ENCODE measurements at places on chromosomes 5 and 9.

GRCh38 chr9:112031400-112031799 is 134.8 kb downstream of the UGCG start:
- DNase-seq: no peak

DNA sequence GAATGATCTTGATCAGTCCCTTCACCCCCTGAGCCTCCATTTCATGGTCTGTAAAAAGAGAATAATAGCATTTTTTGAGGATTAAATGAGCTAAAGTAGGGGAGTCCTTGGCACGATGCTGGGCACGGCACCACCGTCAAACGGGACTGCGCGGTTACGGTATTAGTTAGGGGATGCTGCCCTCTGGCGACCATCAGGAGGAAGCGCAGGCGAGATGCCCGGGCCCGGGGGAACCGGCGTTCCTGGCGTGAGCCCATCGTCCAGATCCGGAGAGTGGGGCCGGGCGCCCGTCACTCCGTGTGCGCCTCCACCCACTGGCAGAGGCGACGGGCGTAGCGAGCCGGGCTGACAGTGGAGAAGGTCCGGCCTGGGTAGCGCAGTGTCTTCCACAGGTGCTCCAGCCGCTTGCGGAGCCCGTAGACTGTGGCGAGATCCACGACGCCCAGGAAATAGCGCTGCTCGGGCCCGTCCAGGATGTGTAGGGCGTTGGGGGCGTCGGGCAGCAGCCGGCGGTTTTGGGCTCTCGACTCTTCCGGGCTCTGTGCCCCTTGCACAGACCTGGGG is 4.8 kb upstream of the ST6GALNAC4 start:
- peak; percentile 52 for DNase-seq

GRCh38 chr9:132985489-132985888 is 7.0 kb downstream of the GFI1B start:
- no peak for DNase-seq

DNA sequence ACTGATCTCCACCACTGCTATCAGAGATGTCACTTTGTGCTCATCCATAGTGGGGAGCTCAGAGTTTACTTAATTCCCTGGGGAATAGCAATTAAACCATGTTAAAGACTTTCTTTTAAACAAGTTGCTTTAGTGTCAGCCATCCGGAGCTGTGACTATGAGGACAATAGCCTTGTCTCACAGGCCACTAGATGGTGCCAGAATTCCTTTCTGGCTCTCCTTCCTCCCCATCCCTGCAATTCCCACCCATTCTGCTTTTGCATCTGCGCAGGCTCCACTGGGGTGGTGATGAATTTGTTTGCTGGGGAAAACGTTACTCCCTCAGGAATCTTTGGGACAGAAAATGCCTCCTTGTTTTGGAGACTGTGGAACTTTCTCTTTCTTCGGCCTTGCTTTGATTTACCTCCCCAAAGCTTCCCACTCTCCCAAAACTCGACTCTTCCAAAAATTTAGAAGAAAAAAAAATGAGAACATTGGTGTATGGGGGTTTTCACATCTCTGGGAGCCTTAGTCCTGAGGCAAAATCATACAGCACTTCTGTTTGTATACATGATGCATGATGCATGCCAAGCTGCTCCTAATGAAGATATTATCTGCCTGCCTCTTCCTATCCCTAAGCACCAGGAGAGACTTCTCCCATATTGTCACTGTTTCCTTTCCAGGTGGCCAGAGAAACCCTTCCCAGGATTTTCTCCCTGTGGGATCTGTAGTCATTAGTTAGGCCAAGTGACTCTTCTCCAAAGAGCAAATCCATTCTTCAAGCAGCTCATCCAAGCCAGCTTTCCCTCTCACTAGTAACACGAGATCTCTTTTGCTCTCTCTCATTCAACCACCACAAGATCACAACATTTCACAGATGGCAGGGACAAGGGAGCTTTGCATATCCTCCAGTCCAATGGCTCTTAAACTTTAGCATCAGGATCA is 466.1 kb downstream of the TLR4 start:
- DNase-seq: no peak

GRCh38 chr9:90053027-90053426 is 448.2 kb downstream of the GADD45G start:
- DNase-seq: no peak

GRCh38 chr5:36070687-36071571 is 4.2 kb upstream of the UGT3A2 start:
- DNase-seq: no peak

DNA sequence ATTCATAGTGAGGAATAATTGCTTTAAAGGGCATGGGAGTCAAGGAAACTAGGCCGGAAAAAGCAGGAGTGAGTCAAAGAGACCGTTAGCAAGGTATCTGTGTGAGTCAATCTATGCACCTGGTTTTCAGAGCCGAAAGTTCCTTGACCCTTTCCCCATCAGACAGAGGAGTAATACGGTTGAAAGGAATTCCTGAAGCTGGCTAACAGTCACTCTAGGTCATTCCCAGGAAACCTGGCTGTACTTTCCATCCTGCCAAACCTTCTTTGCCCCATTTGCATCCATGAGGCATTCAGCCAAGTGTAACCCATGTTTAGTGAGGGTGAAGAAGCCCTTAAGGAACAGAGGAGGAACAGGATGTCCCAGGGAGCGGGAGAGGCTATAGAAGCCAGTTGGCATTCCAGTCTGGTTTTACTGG is 16.2 kb downstream of the RBM18 start:
- DNase-seq: no peak

GRCh38 chr9:119137479-119137878 is 231.8 kb downstream of the BRINP1 start:
- DNase-seq: no peak

GRCh38 chr5:154078272-154078671 is 39.5 kb downstream of the MFAP3 start:
- no peak for DNase-seq

DNA sequence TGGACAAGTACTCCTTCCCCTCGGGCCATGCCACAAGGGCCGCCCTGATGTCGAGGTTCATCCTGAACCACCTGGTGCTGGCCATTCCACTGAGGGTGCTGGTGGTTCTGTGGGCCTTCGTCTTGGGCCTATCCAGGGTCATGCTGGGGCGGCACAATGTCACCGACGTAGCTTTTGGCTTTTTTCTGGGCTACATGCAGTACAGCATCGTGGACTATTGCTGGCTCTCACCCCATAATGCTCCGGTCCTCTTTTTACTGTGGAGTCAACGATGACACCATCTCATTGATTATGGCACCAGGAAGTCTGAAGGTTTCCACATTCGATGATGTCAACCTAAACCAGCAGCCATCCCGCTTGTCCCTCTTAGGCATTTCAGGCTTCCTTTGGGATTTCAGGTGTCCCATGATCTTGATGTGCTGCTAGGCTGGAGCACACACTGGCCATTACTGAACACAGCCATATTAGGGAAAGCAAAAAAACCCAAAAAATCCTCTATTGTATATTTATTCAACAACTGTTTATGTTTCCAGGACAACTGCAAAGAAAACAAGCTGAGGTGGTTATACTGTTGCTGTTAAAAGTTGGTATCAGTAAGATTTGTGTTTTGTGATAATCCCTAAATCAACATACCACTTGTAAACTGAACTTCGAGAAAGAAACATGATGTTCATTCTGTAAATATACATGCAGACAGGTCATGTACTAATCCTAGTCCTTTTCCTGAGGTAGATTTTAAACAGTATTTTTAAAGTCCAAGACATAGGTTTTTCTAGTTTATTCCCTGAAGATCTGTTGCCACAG is 1.1 kb downstream of the PLPP6 start:
- DNase-seq: no peak

DNA sequence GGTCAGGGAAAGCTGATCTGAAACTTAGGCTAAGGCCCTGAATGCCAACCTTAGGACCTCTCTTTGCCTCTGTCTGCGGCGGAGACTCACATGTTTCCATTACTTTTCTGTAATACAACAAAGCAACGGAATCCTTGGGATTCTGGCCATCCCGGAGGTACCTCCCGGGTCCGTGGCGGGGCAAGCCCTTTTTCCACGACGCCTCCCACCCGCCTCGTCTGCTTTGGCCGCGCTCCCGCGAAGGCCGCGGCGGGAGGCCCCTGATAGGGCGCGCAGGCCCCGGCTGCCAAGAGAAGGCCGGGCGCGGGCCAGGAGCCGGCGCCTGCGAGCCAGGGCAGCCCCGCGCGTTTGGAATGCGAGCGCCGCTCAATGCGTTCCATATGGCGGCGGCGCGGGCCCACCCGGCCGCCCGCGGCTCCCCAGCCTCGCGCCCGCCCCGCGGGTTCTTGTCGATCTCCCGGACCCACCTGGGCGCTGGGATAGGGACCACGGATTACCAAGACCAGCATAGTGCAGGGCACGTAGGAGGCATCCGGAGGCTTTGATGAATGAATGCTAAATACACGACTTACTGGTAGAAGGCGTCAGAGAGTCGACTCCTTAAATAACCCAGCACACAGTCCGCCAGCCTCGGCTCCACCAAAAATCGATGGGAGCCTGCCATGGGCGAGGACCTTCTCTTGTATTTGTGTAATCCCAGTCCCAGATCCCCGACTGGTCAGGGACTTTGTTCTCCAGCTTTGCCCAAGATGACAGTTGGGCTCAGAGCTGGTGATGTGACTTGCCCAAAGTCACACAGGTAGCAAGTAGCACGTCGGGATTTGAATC is 17.5 kb upstream of the PHF19 start:
- no peak for DNase-seq

GRCh38 chr5:82364497-82364896 is 86.3 kb upstream of the RPS23 start:
- DNase-seq: no peak

DNA sequence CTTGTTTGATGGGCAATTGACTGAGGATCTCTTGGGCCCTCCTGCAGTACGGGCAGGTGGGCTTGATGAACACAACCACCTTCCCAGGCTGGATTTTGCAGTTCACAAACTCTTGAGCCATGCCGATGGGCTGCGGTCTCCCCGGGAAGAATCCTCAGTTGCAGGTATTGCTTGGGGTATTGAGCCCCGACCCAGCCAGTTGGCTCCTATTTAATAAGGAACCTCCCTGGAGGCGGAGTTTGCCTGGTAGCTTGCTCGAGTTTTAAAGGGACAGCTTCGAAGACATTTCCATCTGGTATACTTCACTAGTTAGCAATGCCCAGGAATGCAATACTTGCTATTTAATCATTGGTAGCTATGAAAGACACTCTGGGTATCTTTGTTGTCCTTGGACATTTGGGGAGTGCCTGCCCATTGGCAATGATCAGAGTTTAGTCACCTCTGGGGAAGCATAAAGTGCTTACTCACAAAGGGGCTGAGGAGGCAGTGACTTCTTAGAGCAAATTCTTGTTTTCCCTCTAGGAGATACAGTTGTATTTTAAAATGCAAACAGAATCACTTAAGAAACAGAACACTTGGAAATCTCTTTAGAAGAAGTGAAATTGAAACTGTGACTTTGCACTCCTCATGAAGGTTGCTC is at the start of gene GLRX:
GLRX (minus strand) TSS at position 185 of the 640 bp plus-strand sequence; CDS start at position 121, 64 bp downstream.
- peak; percentile 44 for DNase-seq

- no peak for DNase-seq
Measured at GRCh38 chr5:20360263-20360662, 372.3 kb upstream of the CDH18 start.
